ENCODE measurements at places on chromosomes 7 and 10.

GRCh38 chr7:47252675-47253074 is 329.2 kb downstream of the TNS3 start:
- no peak for DNase-seq

- DNase-seq, result peak; percentile 87
Observed at GRCh38 chr10:84205049-84205852, 10.9 kb downstream of the CDHR1 start.

DNA sequence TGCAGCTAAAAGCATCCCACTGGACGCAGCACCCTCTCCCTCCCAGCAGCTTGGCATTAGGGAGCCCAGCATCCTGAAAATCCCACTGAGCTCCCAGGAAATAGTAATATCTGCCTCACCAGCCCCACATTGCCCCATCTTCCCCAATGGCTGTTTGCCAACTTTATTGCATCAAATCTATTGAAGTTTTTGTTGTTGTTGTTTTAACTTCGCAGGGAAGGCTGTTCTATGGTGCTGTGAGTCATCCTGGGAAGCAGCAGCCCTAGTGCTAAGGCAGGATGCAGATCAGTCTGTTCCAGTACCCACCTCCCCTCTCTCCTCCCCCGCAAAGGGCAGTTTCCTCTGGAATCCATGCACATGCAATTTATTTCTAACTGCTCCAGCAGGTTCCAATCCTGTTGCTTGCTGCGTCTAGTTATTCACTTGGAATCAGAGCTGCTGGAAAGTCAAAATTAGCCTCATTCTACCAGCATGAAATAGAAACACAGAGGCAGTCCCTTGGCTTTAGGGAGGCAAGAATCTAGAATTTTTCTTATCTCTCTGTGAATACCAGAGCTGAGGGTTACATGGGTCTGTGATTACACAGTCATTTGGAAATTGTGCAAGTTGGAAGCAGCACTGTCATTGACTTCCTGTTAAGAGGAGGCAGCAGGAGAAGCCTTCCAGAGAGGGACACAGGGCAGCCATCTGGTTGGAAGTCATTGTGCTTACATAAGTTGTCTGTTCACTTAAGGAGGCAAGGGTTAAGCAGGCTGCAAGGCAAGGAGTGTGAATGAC is 115.9 kb upstream of the CACUL1 start:
- DNase-seq, result no peak

GRCh38 chr7:93973134-93973533 is 31.0 kb downstream of the BET1 start:
- DNase-seq, result no peak

DNA sequence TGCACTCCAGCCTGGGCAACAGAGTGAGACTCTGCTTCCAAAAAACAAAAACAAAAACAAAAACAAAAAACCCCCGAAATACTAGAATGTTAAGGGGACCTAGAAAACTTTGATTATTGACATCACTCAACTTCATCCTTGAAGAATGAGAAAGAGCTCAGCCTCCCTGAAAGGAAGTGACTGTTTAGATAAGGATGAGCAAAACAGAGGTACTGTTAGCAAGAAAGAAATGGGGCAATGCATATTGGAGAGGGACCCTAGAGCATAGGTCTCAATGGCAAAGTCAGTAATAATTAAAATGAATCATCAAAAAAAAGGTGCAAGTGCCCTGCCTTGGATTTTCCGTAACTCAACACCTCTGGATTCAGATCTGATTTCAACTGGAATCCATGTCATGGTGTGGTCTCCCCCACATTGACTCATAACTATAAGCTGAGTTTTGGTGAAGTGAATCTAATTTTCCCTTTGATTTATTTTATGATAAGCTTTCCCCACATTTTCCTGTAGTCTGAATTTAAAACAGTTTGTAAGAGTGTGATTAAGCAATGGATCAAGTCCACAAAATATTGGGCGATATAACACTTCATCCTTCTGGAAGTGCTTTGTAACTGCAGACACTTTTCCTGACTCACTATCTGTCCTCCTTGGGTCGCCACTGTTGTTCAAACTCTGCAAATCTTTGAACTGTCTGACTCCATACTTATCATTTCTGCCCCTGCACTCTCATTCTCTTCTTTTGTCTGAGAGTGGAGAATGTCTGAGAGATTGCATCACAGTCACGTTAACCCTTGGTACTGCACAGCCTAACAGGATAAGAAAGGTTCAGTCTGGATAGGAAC is 224.8 kb upstream of the LYZL1 start:
- no peak for DNase-seq
